ENCODE measurements at places on chromosomes 1 and 21.

DNA sequence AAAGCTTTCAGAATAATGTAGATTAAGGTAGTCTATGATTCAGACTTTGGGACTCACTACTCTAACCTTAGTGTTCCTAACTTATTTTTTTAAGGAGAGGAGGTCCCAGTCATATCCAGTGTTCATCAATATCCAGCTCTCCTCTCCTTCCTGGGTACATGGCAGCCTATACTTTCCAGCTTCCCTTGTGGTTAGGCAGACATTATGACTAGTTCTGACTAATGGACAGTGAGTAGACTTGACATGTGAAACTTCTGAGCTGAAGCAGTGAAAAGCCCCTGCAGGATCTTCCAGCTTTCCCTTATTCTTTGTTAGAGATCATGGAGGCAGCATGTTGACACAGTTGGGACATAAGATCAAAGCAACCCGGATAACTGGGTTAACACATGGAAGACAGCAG lies 144.2 kb downstream of the PTPRU start:
- no peak for DNase-seq

DNA sequence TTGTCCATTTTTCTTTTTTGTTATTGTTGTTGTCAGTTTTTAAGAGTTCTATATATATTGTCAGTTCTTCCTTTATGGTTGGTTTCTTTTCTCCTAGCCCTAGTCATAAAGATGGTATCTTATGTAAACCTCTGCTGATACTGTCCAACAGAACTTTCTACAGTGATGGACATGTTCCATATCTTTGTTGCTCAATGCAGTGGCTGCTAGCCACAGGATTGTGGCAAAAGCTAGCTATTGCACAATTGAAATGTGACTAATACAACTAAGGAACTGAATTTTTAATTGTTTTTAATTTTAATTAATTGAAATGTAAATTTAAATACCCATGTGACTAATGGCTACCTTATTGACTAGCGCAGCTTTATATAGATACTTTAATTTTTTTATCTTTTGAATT lies 411.8 kb upstream of the PTBP2 start:
- DNase-seq: no peak

- DNase-seq: no peak
These were observed 142.4 kb downstream of the PLPP3 start for GRCh38 chr1:56436912-56437417.

DNA sequence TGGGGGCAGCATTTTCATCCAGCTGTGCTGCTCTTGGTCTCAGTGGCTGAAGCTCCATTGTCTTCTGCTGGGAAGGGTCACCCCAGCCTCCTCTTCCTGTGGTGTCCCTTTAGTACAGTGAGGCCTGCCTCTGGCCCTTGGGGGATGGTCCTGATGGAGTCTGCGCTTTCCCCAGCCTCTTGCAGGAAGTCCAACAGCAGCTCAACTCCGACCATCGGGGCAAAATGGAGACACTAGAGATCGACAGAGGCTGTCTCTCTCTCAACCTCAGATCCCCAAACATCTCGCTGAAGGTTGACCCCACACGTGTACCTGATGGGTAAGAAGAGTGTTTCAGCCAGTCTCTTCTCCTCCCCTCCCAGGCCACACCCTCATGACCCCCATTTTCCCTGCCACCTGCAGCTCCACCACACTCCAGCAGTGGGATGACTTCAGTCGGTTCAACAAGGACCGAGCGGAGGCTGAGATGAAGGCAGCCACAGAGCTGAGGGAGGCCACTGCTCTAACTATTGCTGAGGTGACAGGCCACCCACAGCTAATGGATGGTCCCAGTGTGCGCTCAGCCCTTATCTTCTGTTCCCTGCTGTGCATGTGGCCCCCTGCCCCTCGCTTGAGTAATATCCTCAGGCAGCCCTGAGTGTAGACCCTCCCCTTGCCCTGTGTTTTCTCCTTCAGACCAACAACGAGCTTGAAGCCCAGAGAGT lies 2.0 kb upstream of the ADPRS start:
- DNase-seq: no peak

DNA sequence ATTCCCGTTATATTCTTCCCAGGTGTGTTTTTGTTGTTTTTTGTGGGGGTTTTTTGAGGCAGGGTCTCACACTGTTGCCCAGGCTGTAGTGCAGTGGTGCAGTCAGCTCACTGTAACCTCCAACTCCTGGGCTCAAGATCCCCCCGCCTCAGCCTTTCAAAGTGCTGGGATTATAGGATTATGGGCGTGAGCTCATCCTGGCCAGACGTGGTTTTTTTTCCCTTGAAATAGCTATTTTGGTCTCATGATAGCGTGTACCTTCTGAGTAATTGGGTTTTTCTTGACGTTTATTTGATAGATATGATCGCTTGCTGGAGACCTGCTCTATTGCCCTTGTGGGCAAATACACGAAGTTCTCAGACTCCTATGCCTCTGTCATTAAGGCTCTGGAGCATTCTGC lies 17.6 kb downstream of the CTPS1 start:
- DNase-seq: no peak

- DNase-seq: no peak
These were observed 37.2 kb downstream of the SLC37A1 start for GRCh38 chr21:42550817-42551216.

DNA sequence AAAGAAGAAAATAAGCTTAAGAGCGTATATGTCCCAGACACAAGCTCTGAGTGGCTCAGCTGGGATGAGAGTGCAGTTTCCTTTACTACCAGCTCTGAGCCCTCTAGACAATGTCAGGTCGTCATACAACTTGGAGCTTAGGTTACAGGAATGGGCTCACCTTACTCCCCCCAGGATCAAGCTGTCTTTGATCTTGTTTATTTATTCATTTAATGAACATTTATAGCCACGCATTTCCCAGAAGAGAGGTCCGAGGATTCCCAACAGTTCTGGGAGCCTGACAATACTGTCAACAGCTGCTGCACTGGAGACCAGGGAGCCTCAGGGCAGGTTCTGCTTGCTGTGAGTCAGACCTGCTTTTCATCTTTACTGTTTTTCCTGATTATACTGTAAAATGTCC lies 378.9 kb downstream of the PLPP3 start:
- no peak for DNase-seq

DNA sequence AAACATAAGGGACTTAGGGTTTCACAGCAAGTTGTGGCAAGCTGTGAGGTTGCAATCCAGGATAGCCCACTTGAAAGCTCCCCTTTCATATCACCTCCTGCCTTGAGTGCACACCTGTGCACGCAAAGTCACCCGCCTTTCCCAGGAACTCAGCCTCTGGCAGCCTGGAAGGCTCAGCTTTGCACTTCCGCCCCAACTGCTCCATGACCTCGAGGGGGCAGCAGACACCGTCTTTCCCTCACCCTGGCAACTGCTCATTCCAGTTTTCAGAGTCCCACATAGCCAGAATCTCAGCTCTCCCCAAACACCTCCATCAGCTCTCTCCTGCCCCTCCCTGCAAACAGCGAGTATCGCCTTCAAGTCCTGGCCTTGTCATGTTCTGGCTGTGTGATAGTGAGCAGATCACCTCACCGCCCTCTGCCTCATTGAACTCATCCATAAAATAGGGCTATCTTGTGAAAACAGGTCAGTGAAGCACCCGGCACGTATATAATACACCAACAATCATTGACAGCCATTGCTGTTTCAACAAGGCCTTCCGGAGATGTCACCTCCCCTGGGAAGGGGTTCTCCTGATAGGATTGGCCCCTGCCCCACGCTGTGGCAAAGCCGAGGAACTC lies 32.2 kb upstream of the EPB41 start:
- DNase-seq: peak; percentile 88

DNA sequence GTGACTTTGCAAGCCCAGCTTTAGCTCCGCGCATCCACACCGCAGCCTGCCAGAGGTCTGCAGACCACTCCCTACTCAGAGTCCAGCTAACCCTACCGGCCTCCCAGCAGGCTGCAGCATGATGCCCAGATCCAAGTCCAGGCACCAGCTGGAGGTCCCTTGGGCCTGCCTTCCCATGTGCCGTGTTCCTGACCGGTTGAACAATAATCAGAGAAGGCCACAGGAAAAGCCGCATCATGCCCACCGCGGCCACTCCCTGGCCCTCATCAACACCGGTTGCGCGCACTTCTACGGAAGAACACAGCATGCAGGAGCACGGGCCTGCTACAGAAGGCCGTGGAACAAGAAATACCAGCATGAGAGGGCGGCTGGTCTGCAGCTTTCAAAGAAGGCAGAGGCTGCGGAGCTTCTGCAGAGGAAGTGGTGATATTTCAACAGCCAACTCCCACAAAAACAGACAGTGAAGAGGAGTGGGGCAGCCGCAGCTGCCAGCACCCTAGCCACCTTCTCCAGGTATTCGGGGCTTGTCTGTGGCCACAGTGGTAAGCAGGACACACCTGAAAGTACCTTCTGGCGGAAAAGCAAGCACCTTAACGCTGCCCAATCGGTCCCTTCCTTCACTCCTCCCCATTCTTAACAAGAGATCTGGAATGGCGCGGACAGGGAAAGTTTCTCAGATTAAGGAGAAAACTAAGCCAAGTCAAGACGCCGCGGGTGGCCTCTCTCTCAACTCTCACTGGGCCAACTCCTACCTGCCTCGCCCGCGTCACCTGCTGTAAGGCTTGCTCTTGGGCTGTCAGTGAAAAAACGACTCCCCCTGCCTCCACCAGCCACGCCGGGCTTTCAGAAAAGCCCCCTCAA lies 1.5 kb downstream of the PGBD5 start:
- no peak for DNase-seq

- DNase-seq: no peak
These were observed 95.1 kb upstream of the HMGB4 start for GRCh38 chr1:33768821-33769220.

GRCh38 chr21:28235169-28235895 lies 757.3 kb downstream of the LTN1 start:
- no peak for DNase-seq

GRCh38 chr1:227549892-227550291 lies 13.5 kb upstream of the ZNF678 start:
- peak; percentile 15 for DNase-seq

DNA sequence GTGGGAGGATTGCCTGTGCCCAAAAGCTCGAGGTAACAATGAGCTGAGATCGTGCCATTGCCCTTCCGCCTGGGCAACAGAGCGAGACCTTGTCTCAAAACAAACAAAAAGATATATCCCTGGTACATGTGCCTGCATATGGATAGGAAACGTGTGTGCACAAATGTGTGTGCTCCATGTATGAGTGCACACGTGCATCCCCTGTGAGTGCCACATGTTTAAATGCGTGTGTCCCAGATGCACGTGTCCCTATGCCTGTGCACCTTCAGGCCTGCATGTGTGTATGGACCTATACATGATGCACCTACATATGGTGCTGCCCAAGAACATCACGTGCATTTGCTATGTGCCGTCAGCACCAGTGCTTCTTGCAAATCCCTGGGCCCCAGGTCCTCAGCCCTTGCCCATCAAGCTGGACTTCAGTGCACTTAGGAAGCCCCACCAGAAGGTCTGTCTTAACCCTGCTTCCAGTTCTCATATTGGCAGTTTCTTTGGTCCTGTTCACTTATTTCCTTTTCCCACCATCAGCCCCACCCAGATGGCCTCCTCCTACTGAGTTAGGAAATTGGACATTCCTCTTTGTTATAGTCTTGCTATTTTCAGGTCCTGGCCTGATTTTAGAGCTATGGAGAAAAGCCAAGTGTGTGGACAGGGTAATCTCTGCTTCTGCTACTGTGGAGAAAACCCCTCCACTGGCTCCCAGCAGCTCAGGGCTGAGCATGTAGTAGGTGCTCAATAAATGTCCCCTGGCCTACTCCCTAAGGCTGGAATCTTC lies 15.4 kb downstream of the TIE1 start:
- no peak for DNase-seq

GRCh38 chr1:193005785-193006184 lies 53.4 kb downstream of the UCHL5 start:
- DNase-seq: no peak

DNA sequence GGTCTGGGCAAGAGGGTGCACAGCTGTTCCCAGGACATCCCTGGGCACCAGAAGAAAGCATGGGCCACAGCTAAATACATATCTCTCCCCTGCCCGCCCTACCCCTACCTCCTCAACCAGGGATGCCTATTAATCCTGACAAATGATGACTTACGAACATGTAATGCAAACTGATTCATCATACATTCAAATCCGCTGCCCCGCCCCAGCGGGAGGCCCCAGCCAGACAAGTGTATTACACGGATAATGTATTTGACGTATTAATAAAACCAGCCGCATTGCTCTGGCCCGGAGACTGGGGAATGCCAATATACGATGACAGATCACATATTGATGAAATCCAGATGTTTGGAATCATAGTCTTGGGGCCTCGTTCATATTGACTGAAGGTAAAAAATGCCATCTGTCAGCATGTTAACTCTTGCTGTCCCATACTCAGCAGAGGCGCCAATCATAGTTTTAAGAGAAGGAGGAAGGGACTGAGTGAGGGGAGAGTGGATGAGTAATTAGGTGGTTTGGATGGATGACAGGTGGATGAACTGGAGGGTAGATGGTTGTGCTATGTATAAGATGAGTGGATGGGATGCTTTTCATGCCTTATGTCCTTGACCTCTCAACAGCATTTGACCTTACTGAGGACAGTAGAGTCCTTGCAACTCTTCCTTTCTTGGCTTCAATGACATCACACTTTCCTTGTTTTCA lies 68.2 kb downstream of the TMEM53 start:
- DNase-seq: no peak

DNA sequence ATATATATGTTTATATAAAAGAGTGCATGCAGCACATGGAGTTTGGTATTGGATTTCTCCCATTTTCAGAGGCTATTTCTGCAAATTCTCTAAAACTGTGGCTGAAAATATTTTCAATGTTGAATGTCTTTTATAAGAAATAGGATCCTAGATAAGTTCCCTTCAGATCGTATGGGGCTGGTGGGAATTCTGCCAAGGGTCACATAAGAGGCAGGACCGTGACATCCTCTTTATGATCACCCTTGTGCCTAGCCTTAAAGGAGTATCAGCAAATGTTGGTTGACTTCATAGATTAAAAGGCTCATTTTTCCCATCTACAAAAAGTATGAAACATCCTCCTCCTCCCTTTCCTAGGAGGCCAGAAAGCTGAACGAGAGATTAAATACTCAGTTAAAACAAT lies 1.3 kb upstream of the IFNAR2 start:
- DNase-seq: no peak

- no peak for DNase-seq
These were observed 38.4 kb upstream of the CD101 start for GRCh38 chr1:116962987-116963639.

GRCh38 chr1:90414201-90414600 lies 302.9 kb downstream of the BARHL2 start:
- DNase-seq: no peak

- DNase-seq: peak; percentile 89
These were observed 11.5 kb downstream of the ADAMTSL4 start for GRCh38 chr1:150560576-150561253.

GRCh38 chr1:19321071-19321470 lies 8.9 kb downstream of the SLC66A1 start:
- no peak for DNase-seq

GRCh38 chr1:1059494-1060280 lies 14.4 kb downstream of the RNF223 start:
- DNase-seq: peak; percentile 87

Data from LoVo (cell line).